DND-41 (cell line): ENCODE measurements at places on chromosomes 2 and 18.

DNA sequence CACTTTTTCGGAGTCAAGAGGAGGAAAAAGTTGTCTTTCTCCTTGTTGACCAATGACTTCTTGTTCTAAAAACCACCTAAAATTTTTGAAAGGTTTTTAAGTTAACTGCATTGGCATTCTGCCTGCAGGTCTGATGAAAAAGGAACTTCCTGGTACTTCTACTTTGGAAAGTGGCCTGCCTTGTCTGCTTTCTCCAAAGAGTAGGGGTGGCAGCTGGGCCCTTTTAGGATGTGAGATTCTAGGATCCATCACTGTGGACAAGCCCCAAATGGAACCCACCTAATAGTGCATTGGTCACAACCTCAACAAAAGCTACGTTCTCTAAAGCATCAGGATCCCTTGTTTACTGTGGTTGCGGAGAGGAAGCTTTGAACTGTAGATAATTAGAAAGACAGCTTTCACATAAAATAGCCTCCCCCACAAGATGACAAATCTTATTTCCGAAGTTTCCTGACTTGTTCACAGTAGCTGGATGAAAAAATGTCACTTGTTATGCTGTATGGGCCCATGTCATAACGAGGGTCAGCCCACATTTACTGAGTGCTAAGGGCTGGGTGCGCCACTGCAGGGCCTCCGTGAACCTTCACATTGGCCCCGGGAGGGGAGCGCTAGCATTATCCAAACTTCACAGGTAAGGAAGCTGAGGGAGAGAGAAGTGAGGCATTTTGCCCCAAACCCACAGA lies 17.4 kb downstream of the ASPRV1 start:
- DNase-seq: no peak

- DNase-seq: no peak
Measured at GRCh38 chr18:39969803-39970494, 1985.1 kb upstream of the PIK3C3 start.

- no peak for DNase-seq
Measured at GRCh38 chr2:231321021-231321420, 74.5 kb upstream of the B3GNT7 start.

DNA sequence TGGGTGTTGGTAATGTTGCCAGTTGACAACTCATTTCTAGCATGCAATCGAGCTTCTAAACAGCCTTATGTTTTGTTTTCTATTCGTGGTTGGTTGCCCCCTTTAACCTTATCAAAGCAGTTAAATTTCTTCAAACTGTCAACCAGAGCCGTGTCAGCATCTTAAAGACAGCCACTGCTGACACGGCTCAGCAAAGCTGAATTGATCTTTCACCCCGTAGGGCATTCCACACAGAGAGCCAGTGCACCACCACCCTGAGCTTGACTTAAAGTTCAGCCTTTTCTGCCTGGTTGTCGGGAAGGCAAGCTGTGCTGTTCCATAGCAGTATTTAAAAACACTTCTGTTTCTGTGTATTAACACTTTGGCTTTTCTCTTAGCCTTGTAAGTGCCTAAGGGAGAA lies 355.0 kb upstream of the CHST9 start:
- DNase-seq: no peak

DNA sequence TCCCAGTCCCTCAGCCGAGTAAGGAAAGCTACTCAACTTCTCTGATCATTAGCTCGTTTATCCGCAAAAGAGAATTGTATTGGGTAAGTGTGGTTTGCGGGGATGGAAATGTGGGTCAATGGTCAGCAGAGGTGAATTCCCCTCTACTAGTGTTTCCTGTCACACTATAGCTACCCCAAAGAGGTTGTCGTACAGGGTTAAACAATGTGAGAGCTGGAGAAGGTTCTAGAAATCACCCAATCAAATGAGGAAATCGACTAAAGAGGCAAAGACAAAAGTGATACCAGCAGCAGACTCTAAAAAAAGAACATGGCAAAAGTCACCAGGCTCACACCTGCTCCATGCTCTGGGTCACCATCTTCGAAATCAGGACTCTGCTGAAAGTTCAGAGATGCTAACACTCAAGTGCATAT lies 144.7 kb upstream of the ITGA4 start:
- no peak for DNase-seq
